NCI-H510A treated with DMSO at 0.1 percent for 48 hours (cell line): ENCODE measurements at places on chromosomes 2 and 18.

GRCh38 chr2:240594511-240595380, 8.2 kb downstream of the CAPN10 start:
- DNase-seq = no peak

DNA sequence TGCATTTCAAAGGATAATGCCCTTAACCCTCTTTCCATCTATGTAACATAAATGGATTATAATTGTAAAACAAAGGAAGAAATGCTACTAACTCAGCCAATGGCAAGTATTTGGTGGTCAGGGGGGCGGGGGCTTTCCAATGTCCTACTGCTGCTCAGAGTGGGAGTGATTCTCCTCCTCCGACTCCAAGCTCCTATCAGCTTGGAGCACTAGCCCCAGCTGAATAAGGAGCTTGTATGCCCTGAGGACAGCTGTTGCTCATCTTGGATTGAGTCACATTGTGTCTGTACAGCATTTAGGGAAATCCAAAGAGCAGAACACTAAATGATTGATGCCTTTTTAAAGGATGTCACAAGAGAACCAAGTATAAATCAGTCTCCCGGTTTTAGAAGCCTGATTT, 105.6 kb upstream of the ZNF521 start:
- no peak for DNase-seq

DNA sequence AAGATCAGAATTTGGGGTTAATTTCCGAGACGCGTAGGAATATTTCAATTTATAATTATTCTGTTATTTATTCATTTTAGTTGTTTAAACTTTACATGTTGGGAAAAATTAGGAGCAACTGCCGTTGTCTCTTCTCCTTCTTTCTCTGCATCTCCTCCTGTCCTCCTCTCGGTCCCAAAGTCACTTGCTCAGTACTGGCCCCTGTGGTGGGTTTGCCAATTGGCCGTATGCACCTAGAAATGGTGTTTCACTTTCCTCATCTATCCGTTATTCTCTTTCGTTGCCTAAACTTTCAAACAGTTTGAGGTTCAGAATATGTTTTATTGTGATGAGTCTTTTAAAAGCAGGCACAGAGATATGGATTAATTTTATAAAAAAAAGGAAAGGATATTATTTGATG, 517.9 kb downstream of the PLCL1 start:
- no peak for DNase-seq

GRCh38 chr2:150520887-150521664, 33.6 kb upstream of the RND3 start:
- no peak for DNase-seq

- DNase-seq = no peak
These were observed 6.6 kb downstream of the CAPN10 start for GRCh38 chr2:240593026-240593702.

- DNase-seq = no peak
These were observed 141.6 kb downstream of the WDPCP start for GRCh38 chr2:63446658-63447057.

DNA sequence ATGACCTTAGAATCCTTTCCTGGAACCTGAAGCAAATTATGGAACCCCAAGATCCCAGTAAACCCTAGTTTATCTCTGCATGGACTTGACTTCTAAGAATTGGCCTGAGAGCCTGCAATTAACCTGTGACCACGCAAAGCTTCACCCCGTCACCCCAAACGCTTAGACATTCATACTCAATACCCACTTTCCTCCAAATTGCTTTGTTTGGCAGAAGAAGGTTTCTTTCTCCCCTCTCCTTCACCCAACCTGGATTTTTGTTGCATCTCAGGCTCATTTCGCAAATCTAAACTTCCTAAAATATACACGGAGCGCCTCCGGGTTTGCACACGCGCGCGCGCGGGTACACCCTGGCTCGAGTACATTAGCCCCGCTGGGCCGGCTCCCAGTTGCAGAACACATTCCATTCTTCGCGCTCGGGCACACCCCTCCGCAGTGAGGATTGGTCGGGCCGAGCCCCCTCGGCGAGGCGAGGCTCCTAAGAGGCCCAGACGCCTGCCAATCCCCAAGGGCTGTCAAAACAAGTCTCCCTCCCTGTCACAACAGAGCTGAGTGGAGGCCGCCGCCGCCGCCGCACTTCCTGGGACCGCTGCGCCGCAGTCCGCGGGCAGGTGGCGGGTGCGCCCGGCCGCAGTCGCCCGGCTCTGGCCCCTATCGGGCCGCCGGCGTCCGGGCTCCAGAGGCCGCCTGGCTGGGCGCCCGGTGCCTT, at the start of gene PLCL1:
PLCL1 (plus strand) TSS at position 545 of the 709 bp plus-strand sequence.
- peak; percentile 85 for DNase-seq

DNA sequence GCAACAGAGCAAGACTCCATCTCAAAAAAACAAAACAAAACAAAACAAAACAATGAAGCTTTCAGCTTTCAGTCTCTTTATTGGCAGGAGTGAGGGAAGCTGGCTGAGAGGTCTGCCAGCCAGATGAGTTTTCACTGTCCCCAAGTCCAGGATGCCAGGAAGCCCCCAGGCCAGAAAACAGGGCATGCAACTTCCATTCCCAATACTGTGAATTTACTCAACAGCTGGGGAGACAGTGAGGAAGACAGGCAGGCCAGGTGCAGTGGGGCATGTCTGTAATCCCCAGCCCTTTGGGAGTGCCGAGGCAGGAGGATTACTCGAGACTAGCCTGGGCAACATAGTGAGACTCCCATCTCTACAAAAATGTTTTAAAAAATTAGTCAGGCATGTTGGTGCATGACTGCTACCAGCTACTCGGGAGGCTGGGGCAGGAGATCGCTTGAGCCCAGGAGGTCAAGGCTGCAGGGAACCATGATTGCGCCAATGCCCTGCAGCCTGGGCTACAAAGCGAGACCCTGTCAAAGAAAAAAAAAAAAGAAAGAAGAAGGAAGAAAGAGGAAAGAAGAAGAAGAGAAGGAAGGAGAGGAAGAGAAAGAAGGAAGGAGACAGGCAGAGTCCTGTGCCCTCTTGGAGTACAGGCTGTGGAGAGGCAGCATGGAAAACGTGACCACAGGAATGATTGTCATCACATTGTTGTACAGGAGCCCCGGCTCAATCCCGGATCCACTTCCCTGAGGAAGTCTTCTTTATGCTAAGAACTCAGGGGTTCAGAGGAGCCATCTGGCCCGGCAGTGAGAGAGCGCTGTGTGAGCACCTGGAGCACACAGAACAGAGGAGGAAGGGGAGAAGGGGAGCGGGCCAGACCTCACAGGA, 29.2 kb upstream of the POMC start:
- DNase-seq = no peak

DNA sequence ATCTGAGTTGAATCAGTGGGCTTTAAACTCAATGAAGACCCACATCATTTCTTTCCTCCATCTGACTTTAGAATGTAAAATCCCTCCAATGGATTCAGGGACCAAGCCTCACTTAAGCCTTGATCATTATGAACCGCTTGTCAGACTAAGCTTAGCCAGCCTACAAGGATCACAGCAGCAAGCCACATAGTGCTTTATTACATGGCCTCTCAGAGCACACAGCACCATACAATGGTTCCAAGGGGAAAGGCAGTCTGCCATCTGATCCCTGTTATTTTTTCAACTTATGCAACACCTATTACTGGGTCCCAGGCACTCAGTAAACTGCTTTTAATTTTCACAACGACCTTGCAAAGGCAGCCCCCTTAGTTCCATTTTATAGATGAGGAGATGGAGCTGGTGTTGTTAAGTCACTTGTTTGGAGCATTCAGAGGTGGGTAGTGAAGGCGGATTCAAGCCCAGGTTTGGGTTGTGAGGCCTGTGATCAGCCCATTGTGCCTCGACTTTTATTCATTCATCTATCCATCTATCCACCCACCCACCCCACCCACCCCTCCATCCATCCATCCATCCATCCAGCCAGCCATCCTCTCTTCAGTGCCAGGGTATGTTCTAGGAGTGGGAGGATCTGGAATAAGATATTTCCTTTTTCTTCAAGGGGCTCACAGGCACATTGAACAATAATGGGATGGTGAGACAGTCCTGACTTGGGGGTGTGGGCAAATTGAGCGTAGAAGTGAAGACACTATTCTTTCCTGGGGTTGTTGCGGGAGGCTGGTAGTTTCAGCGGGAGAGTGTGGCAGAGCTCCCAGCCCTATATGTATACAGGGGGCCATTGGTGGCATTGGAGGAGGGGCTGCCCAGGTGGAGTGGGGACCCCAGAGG, 141.2 kb downstream of the MYCN start:
- no peak for DNase-seq

- no peak for DNase-seq
These were observed 115.1 kb downstream of the NAB1 start for GRCh38 chr2:190763901-190764514.

DNA sequence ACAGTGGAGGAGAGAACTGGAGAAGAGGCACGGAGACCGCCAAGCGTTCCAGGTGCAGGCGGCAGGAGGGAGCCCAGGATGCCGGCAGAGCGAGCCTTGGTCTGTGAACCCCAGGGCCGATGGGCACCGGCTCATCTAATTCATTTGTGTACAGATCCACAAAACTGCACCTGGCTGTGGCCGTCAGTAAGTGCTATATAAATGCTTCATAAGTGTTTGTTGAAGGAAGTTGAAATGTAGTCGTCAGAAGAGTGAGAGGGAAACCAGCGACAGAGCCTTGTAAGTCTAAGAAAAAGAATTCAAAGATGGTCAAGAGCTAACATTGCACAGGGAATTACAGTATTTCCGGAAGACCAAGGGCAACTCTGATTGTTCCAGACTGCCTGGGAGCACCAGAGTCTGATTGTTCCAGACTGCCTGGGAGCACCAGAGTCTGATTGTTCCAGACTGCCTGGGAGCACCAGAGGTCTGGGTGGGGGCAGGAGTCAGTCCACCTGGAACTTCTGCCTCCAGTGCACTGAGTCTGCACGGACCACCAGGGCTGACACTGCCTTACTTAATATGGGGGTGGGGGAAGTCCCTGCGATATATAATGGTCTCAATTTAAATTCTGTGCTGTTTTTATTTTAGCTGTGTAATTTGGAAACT, 112.3 kb downstream of the BCL2 start:
- peak; percentile 98 for DNase-seq

DNA sequence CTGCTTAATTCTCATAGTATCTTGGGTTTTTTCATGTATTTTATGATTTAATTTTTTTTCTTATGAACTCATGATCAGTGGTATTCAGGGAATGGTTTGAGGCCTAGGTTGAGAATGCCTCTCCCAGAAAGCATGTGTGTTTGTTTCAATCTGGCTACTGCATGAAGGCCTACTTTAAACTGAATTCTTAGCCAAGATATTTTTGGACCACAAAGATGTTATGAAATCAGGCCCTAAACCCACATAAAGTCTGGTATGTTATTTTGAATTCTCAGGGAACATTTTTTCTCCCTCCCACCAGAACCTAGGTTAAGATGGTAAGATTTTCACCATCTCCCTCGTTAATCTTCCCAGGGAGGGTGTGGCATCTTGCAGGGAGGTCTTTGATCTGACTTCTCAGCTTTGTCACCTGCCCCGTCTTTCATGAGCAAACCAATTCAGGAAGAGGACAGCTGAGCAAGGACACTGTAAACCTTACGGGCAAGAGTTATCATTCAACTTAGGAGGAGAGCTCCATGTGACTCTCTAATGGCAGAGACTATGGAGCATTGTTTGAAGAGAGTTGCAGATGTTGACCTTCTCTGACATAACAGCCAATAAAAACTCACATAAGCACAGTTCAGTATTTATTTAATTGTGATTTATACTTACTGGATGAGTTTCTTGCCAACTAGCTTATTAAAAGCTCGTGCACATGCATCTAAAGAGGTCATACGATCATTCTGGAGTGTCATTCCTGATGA, 21.3 kb upstream of the ACKR3 start:
- peak; percentile 95 for DNase-seq
